ENCODE measurements at places on chromosomes 11 and 22.

- no peak for DNase-seq
Observed at GRCh38 chr11:64522036-64522435, 69.0 kb upstream of the SLC22A12 start.

DNA sequence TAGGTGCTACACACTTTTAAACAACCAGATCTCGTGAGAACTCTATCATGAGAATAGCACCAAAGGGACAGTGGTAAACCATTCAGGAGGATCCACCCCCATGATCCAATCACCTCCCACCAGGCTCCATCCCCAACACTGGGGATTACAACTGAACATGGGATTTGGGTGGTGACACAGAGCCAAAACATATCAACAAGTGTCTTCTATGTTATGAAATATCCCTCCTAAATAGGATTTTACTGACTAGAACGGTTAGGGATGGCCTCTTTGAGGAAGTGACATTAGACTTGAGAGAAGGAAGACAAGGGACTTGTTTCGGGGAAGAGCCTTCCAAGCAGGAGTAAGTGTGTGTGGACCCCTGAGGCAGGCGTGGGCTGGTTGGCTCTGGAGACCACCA is 11.9 kb upstream of the MRPL11 start:
- DNase-seq = no peak

- no peak for DNase-seq
Observed at GRCh38 chr11:8049084-8049483, 31.9 kb upstream of the TUB start.

- no peak for DNase-seq
Observed at GRCh38 chr11:130042093-130042591, 27.6 kb upstream of the APLP2 start.

GRCh38 chr22:17172029-17172833 is 13.2 kb upstream of the HDHD5 start:
- no peak for DNase-seq

DNA sequence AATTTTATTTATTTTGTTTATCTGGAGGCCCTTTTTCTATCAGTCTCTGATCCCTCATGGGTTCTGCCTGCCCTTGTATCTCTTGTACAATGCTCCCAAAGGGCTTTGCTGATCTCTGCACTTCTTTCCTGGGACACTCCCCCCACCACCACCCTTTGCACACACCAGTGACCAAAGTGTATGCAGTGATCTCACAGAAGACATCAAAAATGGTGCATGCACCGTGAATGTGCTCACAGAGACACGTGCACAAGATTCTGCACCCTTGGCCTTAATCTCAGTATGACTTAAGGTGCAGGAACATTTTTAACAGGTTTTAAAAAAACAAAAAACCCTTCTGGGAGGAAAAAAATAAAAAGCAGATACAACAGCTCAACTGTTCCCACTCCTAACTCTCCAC is 12.2 kb upstream of the ADSL start:
- DNase-seq = no peak

DNA sequence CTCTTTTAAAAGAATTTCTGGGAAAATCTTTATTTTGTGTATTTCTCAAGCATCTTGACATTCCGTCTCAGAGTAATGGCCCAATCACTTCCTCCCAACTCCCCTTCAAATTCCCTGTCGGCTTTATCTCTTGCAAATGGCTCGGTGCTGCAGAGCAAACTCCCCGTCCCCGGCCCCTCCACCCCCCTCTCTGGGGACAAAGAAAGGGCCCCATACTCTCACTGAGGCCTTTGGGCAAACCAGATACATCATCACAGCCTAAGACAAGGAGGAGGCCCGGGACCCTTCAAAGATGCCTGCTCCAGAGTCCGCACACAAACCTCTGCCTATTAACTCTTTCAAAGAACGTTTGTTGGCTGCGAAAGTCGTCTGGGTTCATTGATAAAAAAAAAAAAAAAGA is 3.9 kb upstream of the SMIM38 start:
- no peak for DNase-seq

GRCh38 chr11:6269994-6270393 is 10.4 kb downstream of the CCKBR start:
- DNase-seq = no peak

DNA sequence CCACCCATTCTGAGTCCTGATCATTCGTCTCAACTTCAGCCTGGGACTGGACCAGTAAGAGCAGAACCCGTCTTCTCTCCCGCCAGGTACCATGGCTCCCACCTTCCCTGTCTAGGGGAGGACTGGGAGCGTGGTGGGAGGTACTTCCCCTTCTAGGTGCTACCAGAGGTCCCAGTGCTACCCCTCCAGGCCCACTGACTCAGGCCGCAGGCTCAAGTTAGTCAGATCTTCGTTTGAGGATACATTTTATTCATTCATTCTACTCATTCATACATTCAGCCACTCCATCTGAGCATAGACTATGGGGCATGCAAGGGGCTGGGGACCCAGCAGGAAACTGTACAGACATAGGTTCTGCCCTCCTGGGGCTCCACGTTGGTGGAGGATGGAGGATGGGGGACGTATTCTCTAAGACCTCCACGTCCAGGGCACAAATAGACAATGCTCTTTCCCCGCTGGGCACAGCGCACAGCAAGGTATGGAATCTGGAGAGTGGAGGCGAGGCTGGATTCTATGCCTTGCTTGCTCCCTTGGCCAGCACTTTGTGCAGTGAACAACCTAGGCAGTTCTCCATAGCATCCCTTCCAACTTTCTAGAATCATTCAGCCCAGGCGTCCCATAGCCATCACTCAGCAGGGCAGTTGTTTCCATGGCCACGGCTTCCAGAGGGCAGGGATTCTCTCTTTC is 1.0 kb upstream of the RAB3IL1 start:
- no peak for DNase-seq

GRCh38 chr11:2892215-2892966 is 6.8 kb upstream of the CDKN1C start:
- DNase-seq = peak; percentile 37

DNA sequence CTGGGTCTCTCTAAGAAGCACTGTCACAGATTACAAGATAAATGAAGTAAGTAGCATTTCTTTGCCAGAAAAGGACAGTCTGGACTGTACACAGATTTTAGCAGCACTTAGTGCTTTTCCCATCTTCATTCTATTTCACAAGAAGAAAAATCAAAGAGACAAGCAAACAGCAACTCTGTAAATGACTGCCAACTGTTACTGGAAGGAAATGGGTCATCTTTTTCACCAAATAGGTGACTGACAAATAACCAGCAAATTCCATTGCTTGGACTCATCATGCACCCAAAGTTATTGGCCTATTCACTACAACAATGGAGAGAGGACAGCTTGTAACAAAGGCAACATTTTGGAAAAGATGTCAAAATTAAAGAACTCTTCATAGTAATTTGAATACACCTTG is 28.9 kb upstream of the CARD18 start:
- DNase-seq = no peak

DNA sequence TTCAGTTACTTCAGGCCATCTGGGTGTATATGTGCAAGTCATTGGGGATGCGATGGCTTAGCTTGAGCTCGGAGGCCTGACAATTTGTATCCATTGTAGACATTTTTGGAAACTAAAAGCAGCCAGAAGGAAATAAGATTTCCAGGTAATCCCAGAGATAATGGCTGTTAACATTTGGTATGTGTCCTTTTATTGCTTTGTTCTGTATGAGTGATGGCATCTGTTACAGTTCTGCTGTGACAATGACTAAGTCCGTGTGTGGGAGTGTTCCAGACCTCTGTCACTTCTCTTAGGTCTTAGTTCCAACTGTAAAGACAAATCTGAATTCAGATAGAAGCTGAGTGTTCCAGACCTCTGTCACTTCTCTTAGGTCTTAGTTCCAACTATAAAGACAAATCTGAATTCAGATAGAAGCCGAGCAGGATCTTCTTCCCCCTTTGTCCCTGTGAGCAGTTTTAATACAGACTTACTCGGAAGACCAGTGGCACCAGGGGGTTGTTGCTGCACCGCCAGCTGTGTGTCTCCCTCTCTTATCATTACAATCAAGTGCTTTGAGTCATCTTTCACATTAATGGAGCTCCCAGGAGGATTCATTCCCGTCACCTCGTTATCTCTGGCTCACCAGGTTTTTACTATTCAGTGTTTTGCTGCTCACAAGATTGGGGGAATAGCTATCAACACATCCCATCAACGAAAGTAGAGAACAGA is 190.9 kb upstream of the SORL1-AS1 start:
- DNase-seq = no peak

GRCh38 chr11:104075091-104075490 is 38.7 kb downstream of the DDI1 start:
- no peak for DNase-seq

- DNase-seq = no peak
Observed at GRCh38 chr22:30038219-30038618, 42.0 kb upstream of the HORMAD2 start.

DNA sequence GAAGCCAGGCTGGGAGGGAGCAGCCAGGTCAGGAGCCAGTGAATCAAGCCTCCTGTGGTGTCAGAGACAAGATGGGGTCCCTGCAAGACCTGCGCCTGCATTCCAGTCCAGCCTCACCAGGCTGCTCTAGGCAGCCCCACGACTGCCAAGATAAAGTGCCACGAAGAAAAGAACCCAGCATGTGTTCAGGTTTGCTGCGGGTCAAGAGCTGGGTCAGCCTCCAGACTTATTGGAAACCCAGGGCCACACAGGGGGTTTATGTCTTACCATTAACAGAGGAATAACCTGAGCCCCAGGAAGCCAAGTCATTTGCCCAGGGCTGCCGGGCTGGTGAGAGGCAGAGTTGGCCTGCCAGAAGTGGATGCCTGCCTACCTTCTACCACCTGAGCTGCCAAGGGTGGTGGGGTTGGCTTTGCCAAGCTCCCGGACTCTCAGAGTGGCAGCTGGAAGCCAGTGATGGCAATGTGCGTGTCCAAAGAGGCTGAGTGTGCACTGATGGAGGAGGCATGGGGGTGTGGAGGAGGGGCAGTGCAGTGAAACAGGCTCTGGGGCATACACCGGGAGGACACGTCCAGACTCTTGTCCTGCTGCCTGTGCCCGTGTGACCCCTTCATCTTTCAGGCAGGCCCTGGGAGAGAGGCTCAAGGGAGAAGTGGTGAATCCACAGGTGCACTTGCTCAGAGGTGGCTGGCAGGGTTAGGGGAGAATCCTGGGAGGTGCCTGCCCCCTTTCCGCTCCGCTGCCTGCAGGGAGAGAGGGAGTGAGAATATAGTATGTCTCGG is 1.7 kb downstream of the RASD2 start:
- no peak for DNase-seq

- no peak for DNase-seq
Observed at GRCh38 chr11:67167091-67167490, 48.0 kb downstream of the KDM2A start.

GRCh38 chr11:130128626-130129025 is 31.0 kb upstream of the ST14 start:
- DNase-seq = no peak

- no peak for DNase-seq
Observed at GRCh38 chr11:115684135-115684534, 179.9 kb upstream of the CADM1 start.

DNA sequence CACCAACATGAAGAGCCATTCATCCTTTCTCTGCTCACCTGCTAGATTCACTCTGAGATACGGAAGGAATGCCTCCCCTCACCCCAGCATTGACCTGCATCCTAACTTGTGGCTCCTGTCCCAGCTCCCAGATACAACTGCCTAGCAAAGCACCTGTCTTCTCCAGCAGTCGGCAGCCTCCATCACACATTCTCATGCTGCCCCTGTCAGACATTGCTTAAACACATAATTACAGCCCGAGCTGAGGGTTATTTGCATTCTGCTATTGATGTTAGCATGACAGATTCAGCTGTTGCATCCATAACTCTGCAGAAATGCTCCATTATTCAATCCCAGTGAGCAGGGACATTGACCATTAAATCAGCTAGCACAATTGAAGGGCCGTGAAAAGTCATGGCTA is 184.4 kb upstream of the NARS2 start:
- DNase-seq = no peak

DNA sequence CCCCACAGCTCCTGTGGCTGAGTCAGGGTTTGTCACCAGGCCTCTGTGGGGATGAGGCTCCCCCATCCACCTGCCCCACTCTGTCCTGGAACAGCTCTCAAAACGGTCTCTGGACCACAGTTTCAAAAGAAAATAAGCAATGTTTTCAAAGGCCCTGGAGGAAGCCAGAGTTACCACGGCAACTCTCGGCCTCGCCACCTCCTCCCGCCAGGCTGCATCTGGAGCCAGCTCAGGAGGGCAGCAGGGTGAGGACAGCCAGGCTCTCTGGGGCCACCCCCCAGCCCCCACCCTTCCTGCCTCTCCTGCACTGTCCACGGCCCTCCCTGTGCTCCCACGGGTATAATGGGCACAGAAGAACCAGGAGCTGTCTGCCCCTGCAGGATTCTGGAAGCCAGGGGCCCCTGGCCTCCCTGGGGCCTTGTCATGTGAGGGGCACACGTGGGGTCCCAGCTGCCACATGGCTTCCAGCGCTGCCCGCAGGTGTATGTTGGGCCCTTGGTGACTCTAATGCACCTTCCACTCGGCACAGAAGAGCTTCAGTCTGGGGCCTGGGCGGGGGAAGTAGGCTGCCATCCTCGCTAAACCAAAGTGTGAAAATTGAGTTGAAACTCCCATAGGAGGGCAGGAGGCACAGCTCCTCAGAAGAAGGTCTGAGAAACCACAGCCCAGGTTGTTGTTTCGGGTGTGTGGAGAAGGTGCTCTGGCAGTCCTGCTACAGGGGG is 10.3 kb downstream of the CD81 start:
- no peak for DNase-seq

DNA sequence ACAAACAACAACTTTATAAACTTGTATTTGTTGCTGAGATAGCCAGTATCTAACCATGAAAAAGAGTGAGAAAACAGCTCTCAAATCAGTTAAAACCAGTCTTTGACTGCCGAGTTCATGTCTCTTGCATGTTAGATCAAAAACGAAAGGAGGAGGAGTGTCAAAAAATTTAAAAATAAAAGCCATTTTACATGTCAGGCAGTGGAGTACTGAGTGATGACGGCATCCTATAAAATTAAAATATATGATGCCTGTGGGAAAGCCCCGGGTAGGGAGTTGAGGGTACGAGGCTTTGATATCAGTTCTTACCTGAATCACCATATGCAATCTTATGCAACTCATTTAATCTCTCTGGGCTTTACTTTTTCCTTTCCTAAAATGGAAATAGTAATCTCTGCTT is 117.3 kb downstream of the ETS1 start:
- DNase-seq = no peak

- DNase-seq = no peak
Observed at GRCh38 chr11:76620489-76620888, 50.1 kb downstream of the LRRC32 start.

- no peak for DNase-seq
Observed at GRCh38 chr11:13318498-13319295, 41.1 kb downstream of the BMAL1 start.

Measured in effector CD8-positive, alpha-beta T cell (primary cell).